Ovary (tissue), 10 donors: ENCODE measurements at places on chromosomes 7 and 10. TPM values are rescaled to one million over a fixed set of nuclear protein-coding genes. Genes with fewer than 3 reads are reported as not detected.

Gene UCMA
- not detected for total RNA-seq

GRCh38 chr7:7103343-7104313 lies 78.7 kb upstream of the C1GALT1 start:
- H3K27ac ChIP-seq, result no peak overlapping the region
- no peak for DNase-seq
- no peaks in the 10 kb centered on the region for H3K4me1 ChIP-seq
- no peaks in the 10 kb centered on the region for H3K27me3 ChIP-seq

GRCh38 chr7:6168477-6168868 lies 104.0 kb downstream of the CYTH3 start:
- DNase-seq, result no peak
- no peaks in the 10 kb centered on the region for H3K4me1 ChIP-seq
- no peak overlapping the region for H3K27ac ChIP-seq
- H3K4me3 ChIP-seq, result no peak overlapping the region
- no peaks in the 10 kb centered on the region for H3K36me3 ChIP-seq

DNA sequence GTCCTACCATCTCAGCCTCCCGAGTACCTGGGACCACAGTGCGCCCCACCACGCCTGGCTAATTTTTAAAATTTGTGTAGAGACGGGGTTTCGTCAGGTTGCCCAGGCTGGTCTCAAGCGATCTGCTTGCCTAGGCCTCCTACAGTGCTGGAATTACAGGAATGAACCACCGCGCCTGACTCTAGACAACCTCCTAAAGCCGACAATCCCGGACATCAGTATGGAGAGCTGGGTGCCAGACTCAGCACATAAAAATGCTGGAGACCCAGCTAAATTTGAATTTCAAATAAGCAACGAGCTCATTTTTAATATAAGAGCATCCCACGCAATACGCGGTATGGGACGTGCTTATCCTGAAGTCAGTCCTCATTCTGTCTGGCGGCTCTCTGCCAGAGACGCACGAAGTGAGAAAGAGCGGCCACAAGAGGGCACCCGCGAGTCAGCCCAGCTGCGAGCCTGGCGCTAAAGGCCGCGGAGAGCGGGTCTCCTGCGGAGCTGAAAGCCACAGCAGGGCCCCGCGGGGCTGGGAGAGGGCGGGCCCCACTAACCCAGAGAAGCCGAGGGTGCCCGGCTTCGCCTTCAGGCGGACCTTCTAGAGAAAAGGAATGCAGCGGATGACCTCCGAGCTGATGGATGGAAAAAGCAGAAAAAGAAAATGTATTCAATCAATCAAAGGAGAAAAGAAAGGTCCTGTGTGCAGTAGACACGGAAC lies 7.0 kb downstream of the CALY start:
- H3K36me3 ChIP-seq, result no peaks in the 10 kb centered on the region
- peak overlapping the region; percentile 14 for H3K4me3 ChIP-seq
- H3K27me3 ChIP-seq, result peaks cover 26% of the 10 kb centered on the region
